Neural cell (in vitro differentiated cells): ENCODE measurements at places on chromosomes 2 and 18. TPM values are rescaled to one million over a fixed set of nuclear protein-coding genes. Genes with fewer than 3 reads are reported as not detected.

IMPA2 gene
- 2.7 and 3.6 TPM in 2 replicates for polyA plus RNA-seq

IL1B gene
- polyA plus RNA-seq, result not detected in 2 replicates

TRIM43 gene
- polyA plus RNA-seq, result not detected in 2 replicates

TNFAIP6 gene
- polyA plus RNA-seq, result not detected in 2 replicates

IAH1 gene
- polyA plus RNA-seq, result 33.0 and 44.2 TPM in 2 replicates
